ENCODE measurements at places on chromosomes 1 and 21.

- no peak for DNase-seq
Measured at GRCh38 chr1:67863637-67864036, 30.4 kb upstream of the GNG12 start.

DNA sequence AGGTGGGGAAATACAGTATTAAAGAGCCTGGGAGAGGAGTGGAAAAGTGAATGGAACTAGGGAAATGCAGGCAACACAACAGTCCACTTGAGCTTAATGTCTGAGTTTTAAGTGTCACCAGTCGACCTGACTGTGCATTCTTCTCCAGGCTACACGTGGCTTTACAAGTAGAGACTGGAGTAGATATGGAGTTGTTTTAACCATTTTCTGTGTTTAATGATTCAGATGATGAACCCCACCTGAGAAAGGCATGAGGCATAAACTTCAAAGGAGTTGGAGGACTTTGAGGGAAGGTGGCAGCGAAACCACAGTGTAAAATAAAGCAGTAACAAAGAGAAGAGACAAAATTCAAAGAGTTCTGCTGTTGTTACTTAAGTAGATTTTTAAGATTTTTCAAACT, 12.6 kb downstream of the FUBP1 start:
- DNase-seq: no peak

- no peak for DNase-seq
Measured at GRCh38 chr1:68221001-68221979, 11.0 kb downstream of the WLS start.

DNA sequence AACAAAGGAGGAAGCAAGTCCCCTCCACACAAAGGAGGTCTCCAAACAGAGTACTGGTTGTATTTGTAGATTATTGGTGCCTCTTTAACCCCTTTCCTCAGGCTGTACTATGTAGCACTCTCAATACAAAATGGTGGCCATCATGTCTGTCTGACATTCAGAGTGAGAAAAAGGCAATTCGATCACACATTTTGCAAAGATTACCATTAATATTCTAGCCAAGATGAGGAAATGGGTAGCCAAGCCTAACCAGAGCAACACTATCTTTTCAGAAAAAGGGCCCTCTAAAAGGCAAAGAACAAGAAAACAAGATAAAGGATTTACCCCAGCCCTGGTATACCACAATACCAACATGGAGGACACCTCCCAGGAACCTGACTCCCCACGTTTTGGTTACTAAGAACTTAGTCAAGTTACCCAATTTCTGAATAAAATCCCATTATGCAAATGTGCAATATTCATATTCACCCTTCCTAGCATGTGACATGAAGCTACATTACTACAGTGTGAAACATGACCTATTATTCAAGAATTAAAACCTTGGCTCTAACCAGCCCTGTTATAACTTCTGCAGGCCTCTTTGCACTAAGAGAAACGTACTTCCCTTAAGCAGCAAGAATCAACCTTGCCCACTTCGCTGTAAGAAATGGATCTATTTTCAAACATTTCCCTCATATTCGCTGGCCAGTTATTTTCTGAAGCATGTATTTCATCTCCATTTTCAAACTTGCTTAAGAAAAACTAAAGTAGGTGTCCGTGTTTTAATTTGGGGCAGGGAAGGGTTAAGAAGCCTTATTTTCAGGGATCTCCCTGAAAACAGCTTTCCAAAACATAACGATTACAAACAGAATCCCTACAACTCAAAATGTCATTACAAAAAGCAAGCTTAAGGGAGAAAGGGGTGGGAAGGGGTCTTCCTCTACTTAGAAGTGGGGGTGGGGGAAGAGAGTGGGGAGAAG, 2.1 kb downstream of the KDM5B start:
- DNase-seq: no peak

DNA sequence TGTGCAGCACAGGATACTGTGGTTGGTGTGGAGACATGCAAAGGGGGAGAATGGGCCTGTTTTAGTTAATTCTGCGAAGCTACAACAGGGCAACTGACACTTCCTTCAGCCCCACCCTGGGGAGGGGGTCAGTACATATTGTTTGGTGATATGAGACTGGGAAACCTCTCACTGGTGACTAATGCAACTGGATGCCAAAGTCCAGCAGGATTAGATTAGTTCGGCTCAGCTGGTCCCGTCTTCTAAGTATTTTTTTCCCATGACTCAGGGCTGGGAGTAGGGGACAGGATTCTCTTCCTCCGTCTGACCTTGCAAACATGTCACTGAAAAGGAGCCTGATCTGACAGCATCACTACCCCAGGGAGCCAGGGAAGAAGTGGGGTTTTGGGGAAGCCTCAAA, 43.0 kb downstream of the PLXNA2 start:
- no peak for DNase-seq

DNA sequence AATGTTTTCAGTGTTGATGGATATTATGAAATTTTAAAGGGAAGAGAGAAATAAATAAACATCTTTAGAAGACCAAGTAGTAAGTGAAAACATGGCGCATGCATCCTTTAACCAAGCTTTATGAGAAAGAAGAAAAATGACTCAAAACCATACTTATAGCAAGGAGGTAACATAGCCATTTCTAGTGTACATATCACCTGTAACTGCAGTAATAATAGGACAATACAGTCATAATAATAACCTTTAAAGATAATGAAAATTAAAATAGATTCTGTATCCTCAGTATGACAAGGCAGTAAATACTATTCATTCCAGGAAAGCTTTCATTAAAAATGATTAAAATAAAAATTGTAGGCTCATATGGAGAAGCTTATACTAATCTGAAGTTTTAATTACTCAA, 141.2 kb downstream of the COL24A1 start:
- no peak for DNase-seq

- no peak for DNase-seq
Measured at GRCh38 chr1:5637171-5637570, 355.1 kb downstream of the NPHP4 start.

DNA sequence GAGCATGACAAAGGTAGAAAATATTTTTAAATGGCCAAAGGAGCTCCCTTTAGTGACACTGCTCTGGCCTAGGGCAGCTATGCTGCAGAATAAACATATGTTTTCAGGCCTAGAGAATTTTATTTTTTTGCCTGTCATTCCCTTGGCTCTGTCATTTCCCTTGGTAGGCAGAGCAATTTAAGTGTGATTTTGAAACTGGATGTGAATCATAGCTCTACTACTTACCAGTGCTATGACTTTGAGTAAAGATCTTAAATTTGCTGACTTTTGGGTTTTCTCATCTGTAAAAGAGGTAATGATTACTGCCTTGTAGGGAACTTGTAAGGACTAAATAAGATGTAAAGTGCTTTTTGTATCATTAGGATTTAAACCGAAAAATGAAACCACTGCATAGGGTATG, 189.0 kb upstream of the ZRANB2 start:
- no peak for DNase-seq

DNA sequence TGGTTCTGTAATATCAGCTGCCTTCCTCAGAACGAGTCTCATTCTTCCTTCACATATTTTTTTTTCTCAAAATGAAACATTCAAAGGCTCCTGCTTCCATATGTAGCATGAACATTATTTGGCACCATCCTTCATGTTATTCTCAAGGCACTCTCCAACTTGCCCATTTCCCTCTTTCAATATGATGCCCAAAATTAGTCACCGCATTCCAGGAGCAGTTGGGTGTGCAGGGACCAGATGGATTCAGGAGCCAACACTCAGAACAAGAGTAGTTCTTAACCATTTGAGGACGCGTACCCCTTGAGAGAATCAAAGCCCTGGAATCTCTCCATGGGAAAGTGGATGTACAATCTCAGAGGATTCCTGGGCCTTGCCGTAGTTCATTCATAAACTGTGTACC, 50.3 kb downstream of the KCNK1 start:
- no peak for DNase-seq

DNA sequence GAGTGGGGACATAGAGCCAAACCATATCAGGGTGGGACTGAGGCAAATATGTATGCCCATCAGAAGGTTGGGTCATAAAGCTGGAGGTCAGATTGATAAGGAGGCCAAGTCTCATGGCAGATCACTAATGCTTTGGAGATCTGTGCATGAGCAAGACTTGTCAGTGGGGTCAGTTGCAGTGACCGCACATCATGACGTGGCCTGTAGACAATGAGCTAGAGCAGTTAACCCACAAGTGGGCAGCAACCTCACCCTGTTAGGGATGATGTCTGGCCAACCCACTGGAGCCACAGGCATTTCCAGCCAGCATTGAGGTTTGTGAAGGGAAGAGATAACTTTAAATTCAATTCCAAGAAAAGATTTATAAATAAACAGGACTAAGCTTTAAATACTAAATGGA, 66.7 kb downstream of the XCL1 start:
- DNase-seq: no peak

DNA sequence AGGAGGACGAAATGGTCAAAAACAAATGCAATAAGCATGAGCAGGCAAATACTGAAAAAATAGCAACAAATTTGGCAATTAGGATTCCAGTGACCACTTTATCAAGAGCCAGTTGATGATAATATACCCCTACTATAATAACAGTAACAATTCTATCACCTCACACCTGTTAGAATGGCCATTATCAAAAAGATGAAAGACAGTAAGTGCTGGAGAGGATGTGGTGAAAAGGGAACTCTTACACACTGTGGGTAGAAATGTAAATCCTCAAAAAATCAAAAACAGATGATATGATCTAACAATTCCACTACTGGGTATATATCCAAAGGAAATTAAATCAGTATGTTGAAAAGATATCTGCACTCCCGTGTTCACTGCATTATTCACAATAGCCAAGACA, 114.3 kb upstream of the GFI1 start:
- no peak for DNase-seq

GRCh38 chr1:150534002-150534401, 15.2 kb upstream of the ADAMTSL4 start:
- DNase-seq: no peak

GRCh38 chr1:40692429-40692895, 958 bp downstream of the NFYC start:
- DNase-seq: no peak

DNA sequence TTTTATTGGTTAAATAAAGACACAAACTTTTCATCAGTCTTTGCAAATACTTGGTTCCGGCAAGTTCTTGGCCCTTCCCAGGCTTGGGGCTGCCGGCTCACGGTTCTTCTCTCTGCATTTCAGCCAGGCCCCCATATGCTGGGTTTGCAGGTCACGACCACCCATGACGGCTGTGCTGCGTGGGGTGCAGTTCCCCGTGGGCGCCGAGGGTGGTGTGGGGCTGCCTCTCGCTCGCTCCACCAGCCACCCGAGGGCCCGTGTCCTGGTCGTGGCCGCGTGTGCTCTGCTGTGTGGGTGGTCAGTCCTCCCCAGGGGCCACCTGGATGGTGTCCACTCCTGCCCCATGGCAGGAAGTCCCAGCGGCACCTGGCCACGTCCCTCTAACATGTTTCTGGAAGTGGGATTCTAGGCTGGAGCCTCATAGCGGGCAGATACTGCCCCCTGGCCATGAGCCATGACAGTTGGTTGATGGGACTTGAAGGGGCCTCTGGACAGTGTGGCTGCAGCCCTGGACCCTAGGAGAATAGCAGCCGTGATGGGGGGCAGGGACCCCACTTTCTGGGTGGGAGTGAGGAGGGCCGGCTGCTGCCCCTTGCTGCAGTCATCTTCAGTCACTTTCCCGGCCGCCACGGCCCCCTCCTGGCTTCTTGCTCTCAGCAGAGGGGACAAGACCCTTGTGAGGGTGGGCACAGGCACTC, 46.3 kb downstream of the SKI start:
- no peak for DNase-seq

GRCh38 chr1:8739377-8739776, 78.1 kb downstream of the RERE start:
- no peak for DNase-seq

DNA sequence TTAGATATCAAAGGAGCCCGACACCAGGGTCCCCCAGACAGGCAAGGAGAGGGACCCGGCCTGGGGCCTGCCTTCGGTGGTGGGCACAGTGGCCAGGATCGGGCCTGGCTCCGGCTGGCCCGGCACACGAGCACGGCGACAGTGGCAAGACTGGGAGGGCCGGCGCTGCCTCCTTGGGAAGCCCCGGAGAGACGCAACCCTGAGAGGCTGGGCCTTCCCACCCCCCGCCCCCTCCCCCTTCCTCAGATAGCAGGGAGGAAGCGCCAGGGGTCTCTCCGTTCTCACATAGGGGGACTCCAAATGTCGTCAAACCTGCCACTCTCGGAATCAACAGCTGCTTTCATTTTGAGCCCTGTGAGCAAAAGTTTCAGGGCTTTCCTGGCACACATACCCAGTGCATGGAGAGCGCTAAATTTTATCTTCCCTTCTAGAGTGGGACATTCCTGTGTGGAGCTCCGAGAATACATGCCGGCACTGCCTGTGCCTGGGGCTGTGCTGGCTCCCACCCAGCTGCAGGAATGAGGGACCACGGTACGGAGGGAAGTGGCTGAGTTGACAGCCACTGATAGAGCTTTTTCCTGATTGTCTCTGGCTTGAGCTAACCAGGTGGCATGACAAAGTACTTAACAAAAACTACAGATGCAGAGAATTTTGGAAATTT, 62.4 kb downstream of the CD247 start:
- no peak for DNase-seq

DNA sequence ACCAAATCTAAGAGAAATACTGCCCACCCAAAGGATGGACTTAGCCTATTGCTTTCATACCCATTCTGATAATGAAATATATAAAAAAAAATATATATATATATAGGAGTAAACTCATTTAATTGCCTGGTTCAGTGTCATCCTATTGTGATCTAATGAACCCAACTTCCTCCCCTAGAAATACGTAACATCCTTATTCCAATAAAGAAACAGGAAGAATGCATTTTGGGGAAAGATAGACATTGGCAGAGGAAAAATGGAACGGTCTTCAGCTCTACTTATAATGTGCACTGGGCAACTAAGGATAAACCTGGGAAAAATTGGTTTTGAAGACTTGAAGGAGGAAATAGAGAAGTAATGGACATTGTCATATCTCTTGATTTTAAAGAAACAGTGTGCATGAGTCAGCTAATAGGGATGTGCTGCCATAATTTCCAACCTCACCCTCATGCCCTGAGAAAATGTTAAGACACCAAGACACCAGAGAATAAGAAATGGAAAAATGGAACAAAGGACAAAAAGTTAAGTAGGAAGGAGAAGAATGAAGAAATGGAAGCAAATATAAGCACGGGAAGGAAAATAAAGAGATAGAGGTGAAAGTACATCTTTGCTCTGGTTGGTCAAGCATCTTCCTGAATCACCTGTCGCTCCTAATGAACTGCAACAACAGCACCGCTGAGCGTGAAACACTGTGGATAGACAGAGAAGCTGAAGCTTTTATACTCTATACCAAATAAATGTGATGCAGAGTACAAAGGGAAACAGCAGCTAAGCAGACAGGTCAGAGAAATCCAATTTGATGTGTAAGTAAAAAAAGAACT, 5.4 kb downstream of the UBR4 start:
- no peak for DNase-seq

GRCh38 chr1:39076127-39076798, 50.1 kb downstream of the NDUFS5 start:
- DNase-seq: no peak

DNA sequence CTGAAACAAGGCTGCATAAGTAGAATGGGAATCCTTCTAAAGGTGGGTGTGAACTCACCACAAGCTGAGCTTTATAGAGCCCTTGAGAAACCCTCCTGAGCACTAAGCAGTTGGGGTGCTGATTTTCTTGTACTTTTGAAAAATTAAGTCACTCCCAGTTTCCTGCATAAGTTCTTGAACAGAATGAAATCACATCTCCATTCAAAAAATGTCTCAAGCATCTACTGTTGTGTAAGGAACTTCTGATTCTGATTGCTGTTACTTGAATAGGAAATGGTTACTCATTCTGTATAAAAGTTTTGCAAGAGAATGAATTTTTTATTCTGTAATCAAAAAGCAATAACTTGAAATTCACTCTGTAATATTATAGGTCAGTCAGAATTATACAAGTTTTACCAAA, 50.8 kb upstream of the WNT2B start:
- DNase-seq: no peak

Measured in H1 (cell line).